ENCODE measurements at places on chromosomes 4 and X.

- H3K27me3 ChIP-seq: peaks cover 9% of the 10 kb centered on the region
- no peak overlapping the region for H3K27ac ChIP-seq
- peak; percentile 32 for DNase-seq
- H3K4me3 ChIP-seq: no peak overlapping the region
- no peaks in the 10 kb centered on the region for H3K4me1 ChIP-seq
These were observed 14.7 kb upstream of the CT55 start for GRCh38 chrX:135185795-135186443.

DNA sequence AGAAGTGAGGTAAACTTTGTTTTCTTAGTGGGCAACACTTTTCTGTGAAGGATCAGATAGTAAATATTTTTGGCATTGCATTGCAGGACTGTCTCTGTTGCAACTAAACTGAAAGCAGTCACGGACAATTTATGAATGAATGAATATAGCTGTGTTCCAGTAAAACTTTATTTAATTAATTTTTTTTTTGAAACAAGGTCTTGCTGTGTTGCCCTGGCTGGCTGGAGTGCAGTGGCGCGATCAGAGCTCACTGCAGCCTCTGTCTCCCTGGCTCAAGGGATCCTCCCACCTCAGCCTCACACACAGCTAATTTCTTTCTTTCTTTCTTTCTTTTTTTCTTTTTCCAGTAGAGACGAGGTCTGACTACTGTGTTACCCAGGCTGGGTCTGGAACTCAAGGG, 15.8 kb downstream of the RBM10 start:
- H3K27me3 ChIP-seq: no peaks in the 10 kb centered on the region
- no peaks in the 10 kb centered on the region for H3K4me1 ChIP-seq
- H3K4me3 ChIP-seq: no peak overlapping the region
- no peak for DNase-seq

- no peak for DNase-seq
- H3K4me1 ChIP-seq: no peaks in the 10 kb centered on the region
- H3K27ac ChIP-seq: no peak overlapping the region
- H3K36me3 ChIP-seq: no peaks in the 10 kb centered on the region
- no peaks in the 10 kb centered on the region for H3K27me3 ChIP-seq
These were observed 91.3 kb downstream of the GPM6A start for GRCh38 chr4:175720722-175721121.

DNA sequence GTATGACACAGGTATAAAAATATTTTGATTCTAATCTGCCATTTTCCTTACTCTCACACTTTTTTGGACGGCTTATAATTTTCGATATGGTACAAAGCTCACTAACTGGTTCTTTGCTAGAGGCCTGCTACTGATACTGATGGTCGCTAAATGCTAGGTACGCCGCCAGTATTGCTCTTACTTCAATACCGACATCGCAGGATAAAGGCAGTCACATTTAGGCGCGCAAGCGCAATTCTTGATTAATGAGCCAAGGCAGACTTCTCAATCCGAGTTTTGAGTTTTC, 557 bp upstream of the USP38 start:
- H3K27me3 ChIP-seq: no peaks in the 10 kb centered on the region
- H3K27ac ChIP-seq: peak overlapping the region; percentile 95
- H3K4me3 ChIP-seq: peak overlapping the region; percentile 88
- peaks cover 34% of the 10 kb centered on the region for H3K4me1 ChIP-seq

- peaks cover 4% of the 10 kb centered on the region for H3K27me3 ChIP-seq
- H3K4me3 ChIP-seq: no peak overlapping the region
- H3K4me1 ChIP-seq: peaks cover 32% of the 10 kb centered on the region
- peak; percentile 60 for DNase-seq
- H3K36me3 ChIP-seq: peaks cover 16% of the 10 kb centered on the region
- peak overlapping the region; percentile 91 for H3K27ac ChIP-seq
These were observed 11.2 kb upstream of the PLAC8 start for GRCh38 chr4:83125738-83126141.

GRCh38 chr4:183918696-183919095, 13.6 kb downstream of the STOX2 start:
- H3K4me1 ChIP-seq: no peaks in the 10 kb centered on the region
- H3K4me3 ChIP-seq: no peak overlapping the region
- DNase-seq: no peak
- peaks cover 3% of the 10 kb centered on the region for H3K27me3 ChIP-seq
- no peak overlapping the region for H3K27ac ChIP-seq

DNA sequence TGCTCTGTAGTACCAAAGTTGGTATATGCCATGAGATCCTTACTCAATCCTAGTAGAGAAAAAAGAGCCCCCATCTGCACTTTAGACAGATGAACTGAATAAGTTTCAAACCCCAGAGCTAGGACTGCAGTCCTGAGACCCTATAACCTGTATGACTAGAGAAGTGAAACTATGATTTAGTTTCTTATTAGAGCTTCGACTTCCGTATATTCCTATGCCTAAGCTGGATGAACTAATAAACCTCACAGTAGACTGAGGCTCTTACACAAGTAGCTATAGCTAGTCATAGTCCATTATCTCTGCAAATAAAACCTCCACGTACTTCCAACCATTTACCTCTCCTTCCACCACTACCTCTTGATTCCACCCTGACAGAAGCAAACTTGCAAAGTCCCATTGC, 6.3 kb upstream of the OTUD4 start:
- no peaks in the 10 kb centered on the region for H3K36me3 ChIP-seq
- H3K4me3 ChIP-seq: no peak overlapping the region
- peaks cover 5% of the 10 kb centered on the region for H3K4me1 ChIP-seq
- no peak overlapping the region for H3K27ac ChIP-seq

Data from activated naive CD4-positive, alpha-beta T cell treated with anti-CD3 and anti-CD28 coated beads, Interleukin-2, amount 10 ng/mL, durations not matched to agents 7 days and 5 days (primary cell).